Stimulated activated CD8-positive, alpha-beta memory T cell treated with anti-CD3 and anti-CD28 coated beads, Interleukin-4, amount 100 ng/mL, for 1 hour (primary cell): ENCODE measurements at places on chromosomes 16 and 17.

GRCh38 chr16:57876210-57876609, 73.9 kb upstream of the KIFC3 start:
- DNase-seq, result no peak

DNA sequence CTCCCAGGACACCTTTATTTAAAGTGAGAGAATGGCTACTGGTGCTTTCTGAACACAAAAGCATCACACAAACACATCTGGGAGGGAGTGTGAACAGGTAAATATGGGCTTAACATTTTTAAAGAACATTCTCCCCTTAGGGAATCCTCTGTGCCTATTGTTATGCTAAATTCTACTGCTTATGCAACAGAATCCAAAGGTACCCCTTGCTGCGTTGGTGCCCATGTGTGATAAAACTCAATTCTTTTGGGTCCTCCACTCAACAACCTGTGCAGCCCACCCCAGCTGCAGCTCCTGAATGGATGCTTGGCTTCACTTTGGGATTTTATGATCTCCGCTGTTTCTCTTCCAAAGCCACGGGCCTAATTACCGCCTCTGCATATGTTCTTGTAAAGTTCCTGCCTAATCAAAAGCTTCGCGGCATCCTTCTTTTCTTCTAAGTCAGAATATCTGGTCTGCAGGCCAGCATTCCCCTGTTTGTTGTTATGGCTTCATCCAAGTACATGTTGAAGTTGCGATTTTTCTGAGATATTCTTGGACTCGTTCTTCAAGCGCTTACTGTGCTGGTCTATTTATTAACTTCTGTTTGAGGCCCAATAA, 23.9 kb downstream of the RHBDL3 start:
- no peak for DNase-seq

- no peak for DNase-seq
Observed at GRCh38 chr17:28347261-28347891, 10.0 kb downstream of the POLDIP2 start.

- no peak for DNase-seq
Observed at GRCh38 chr17:60901806-60902205, 224.2 kb downstream of the BCAS3 start.

DNA sequence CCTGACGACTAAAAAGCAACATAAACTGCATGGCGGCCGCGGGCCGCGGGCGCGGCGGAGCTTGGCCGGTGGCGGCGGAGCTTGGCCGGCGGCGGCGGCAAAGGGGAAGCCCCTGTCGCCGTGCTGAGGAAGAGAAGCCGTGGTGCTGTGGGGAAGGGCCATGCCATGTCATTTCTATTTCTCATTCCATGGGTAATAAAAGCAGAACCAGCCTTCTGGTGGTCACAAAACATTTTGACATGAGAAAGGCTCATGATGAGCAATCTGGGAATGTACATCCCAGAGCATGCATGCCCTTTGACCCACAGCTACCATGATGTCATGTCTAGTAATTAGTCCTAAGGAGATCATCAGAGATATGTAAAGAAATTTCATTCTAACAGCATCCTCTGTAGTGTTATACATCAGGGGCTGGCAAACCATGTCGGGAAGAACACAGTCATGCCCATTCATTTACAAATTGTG, 23.9 kb upstream of the HEATR6 start:
- no peak for DNase-seq

DNA sequence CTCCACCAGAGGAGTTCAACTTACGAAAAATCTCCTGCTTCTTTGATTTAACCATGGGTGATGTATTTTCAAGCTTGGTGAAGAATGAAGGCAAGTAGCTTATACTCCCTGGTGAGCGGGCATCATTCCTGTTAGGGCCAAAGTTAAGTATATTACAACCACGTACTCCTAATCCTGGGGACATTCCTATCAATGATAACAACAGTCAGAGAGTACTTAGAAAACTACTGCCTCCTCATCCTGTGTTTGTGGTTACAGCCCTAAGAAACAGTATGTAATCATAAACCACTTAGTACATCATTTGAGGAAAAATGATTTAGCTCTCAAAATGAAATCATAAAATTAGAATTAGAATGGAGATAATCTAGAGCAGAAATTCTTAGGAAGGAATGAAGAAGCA, 47.3 kb downstream of the TTC19 start:
- no peak for DNase-seq

GRCh38 chr16:88665148-88665547, 2.3 kb upstream of the MVD start:
- no peak for DNase-seq

- no peak for DNase-seq
Observed at GRCh38 chr17:45980855-45981254, 18.2 kb upstream of the STH start.

DNA sequence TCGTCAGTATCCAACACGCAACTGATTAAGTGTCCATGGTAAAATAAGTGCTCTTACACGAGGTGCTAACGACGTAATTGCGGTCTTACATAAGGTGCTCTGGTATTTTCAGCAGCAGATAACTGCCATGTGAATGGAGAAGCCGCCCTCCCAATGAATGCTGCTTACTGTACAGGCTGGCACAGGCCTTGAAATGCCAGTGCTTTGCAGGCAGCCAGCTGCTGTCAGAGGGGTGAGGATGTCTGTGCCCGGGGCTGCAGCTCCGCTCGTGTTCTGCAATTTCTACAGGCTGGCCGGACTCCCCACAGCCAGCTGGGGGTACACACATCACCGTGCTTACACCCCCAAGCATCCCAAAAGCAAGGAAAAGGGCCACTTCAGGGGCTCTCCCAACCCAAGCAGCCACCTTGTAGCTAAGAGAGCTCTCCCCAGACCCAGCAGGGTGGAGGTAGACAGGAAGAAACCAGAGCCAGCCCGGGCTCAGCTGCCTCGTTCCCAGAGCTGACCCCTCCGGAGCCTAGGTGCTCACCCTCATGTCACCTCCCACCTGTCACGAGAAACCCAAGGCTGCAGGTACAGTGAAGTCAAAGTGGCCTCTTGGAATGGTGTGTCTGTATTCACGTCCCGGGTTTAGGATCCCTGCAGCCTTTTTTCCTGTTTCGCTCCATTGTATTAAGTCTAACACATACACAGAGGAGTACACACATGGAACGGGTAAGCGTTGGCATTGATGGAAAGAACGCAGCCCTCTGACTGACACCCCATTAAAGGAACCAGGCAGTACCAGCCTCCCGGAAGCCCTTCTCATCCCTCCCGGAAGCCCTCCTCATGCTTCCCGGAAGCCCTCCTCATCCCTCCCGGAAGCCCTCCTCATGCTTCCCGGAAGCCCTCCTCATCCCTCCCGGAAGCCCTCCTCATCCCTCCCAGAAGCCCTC, 27.2 kb upstream of the RPH3AL start:
- DNase-seq, result no peak

GRCh38 chr17:49582789-49583188, 7.1 kb downstream of the NXPH3 start:
- DNase-seq, result no peak

GRCh38 chr16:3536851-3537250, 36.0 kb downstream of the CLUAP1 start:
- no peak for DNase-seq

DNA sequence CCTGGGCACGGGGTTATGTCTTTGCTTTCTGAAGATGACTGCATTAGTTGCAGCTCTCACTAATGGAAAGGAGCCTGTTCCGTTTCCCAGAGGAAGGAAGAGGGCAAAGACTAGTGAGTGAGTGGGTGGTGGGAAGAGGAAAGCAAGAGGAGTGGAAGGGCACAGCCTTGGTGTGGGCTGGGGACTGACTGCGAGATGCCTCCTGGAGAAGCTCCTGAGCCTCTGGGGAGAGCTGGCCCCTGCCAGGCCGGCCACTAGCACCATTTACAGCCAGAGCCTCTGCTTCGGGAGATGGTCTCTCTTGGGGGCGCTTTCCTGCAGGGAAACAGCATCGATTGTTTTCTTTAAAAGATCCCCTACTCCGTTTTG, 825 bp upstream of the RHBDL3 start:
- no peak for DNase-seq

DNA sequence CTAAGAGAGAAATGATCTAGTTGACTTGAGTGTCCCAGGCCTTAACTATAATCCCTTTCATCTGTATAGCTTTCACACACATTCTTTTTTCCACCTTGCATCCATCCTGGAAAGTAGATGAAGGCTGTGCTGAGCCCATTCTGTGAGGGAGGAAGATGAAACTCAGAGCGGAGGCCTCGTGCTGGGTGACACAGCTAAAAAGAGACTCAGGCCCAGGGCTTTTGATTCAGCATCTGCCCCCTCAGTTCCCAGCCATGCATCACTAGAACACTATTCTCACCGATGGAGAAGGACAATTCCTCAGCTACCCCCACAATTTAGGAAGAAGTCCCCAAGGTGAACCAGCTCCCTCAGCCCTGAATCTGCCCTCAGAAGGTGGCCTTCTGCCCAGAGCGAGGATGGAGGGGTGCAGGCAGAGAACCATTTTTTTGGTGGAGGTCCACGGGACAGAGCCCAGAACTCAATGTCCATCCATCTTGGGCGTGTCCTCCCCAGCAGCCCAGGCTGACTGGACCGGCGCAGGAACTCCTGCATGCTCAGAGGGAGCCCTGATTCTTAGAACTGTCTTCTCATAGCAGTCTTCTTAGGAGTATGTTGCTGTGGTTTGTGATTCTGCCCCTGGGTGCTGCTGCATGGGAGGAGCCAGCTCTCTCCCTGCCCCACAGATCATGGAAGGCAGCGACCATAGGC, 5.8 kb upstream of the MYCBPAP start:
- DNase-seq, result no peak

DNA sequence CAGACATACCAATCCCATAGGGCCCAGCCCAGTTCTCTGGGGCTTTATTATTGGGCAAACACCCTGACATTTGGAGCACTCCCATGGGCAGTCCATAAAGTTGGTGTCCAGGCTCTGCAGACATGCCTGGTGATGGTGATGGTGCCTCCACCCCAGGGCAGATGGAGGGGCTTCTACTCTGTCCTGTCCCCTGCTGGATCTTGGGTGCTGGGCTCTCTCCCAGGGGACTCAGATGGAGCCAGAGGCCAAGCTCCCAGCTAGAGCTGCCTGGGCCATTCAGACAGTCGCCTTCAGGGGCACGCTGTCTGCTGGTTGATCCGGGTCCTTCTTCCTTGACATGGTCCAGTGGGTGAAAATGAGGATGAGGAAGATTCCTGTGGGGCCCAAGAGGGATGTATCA, 10.6 kb downstream of the CDH16 start:
- DNase-seq, result no peak

DNA sequence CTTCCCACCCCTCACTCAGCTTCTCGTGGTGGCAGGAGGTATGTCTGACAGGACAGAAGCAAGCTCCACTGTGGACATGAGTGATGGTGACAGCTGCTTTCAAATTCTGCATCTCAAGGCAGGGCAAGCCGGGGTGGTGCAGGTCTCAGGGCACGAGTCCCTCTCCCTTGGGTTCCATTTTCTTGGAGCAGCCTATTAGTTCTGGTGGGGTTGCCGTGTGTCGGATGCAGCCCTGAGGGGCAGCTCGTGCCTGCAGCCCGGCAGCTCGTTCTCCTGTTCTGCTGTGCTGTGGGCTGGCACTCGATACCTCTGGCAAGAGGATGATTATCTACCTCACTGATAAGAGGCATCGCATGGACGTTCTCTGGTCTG, 16.5 kb upstream of the CLEC18C start:
- DNase-seq, result no peak

DNA sequence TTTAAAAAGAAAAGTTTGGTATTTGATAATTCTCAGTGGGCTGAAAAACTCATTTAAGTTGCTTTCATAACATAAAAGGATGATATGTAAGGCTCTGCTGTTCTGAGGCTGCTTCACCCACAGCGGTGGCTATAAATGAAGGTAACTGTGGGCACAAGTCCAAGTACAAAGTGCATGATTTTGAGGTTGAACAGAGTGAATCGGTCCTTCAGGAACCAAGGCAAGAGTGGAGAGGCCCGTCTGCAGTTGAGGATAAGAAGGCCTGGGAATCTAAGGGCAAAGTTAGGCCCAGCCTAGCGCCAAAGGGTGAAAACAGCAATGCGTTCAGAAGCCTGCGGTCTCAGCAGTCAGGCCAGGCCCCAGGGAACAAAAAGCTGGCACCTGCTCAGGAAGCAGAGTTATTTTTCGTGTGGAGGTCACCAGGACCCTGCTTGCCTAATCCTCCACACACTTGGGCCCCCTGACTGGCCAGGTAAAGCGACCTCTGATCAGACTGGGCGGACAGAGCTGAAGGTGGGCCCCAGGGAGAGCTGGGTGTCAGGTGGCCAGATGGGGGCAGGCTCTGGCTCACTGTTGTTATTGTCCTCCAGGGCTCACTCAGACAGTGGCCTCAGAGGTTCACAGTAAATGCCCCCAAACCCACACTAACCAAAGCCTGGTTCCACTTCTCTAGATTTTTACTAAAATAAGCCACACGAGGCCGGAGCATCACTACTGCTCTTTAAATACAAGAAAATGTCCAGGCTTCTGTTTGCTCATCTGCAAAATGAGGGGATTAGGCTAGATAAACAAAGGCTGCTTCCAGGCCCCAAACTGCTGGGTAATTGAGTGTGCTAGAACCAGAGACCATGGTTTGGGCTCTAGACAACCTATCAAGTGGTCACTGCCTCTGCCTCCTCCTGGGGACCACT, 46.5 kb downstream of the TEX2 start:
- no peak for DNase-seq

DNA sequence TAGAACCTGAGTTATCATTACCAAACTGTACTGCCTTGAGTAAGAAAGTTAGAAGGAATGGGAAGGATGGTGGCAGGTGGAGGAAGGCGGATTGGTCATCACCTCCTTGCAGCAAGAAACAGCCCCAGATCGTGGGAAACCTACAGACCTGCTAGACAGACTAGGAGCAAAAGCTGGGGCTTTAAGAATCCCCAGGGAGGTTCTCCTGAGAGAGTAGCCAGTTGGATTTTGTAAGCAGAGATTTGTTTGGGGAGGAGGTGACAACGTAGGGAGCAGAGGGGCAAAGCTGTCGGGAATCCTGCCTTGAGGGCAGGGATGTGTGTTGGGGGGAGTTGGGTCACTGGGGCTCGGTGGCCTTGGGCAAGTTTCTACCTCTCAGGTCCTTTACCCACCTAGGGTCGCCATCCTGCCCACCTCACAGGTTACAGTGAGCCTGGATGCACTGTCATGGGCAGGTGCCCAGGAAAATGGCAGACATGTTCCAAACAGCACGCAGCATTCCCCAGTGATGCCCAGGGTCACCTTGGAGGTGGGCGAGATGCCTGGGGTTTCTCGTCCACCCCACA, 49.2 kb upstream of the STH start:
- no peak for DNase-seq
